ENCODE measurements at places on chromosomes 1 and 21.
A peak's percentile ranks its signal among the peaks of the same experiment; 100 is the strongest.

DNA sequence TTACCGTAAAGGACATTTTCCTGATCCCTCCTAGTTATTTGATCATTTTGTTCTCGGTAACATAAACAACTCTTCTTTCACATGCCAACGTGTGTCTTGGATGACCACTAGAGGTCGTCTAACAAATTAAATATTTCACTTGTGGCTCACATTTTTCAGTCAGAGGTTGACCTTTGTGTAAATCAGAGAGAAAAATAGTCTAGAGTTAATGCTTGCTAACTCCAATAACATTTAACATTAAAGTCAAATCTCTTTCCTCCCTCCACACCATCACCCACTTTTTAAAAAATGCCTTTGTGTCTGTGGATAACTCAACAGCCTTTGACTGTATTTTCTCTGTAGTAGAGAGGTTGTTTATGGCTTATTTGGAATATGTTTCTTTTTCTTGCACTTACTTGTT is 220.5 kb upstream of the B3GALT2 start:
- no peak for DNase-seq

DNA sequence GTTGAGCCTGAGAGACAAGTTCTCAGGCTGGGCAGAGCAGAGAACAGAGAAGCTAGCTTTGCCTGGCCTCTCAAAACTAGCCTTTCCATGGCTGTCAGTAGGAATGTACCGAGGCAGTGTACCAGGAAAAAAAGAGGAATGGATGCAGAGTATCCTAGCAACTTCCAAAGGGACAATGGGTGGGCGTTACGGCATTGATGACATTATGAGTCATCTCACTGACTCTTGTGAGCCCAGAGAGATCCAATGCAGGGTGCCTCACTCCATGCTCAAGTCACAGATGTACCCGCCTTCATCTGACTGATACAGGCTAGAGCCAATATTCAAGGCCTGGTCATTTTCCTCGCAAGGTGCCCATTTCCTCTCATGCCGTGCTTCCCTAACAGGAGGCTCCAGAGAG is 51.4 kb upstream of the C8B start:
- no peak for DNase-seq

GRCh38 chr1:242454262-242455051 is 70.0 kb downstream of the PLD5 start:
- DNase-seq = no peak

DNA sequence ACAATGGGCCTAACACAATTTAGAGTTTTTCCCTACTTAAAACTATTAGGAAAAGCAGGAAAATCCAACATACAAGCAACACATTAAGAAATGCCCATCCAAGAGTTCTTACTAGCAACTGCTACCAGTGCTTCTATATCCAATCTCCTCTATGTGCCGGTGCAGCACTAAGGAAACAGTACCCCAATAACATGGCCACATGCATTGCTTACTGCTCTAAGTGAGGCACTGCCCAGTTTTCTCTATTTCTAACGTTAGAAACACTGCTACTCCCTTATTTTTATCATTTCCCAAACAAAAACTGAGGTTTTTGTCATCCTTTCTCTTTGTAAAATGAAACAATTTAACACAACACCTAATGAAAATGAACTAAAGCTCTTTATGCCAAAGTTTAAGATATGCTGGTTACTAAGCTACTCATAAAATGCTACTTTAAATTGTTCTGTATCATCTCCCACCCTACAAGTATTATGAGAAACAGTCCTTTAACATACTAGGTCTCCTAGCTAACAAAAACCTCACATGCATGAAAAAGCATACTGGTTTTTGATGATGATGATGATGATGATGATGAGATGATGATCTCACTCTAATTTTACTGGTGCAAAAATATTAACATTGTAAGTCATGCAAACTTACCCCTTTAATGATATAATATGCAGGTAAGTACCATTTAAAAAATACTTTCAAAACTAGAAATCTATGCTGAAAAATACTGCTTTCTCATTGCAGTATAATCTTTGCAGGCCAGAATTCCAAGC is 90.7 kb upstream of the TTC39A start:
- no peak for DNase-seq

DNA sequence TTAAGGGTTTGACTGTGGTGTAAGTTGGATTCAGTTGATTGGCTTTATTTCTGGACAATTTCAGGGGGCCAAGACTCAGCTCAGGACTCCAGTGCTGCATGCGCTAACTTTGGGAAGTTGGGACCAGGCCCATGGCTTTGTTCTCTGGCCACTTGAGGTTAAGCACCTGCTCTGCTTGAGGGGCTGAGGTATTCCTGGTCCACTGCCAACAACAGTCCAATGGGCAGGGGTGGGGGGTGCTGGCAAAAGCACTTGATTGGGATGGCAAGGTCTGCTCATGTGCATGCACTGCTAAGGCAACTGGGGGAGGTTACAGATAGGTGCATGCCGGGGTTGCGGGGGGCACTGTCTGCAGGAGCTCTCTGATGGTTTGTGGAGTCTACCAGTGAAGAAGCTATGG is 52.6 kb upstream of the ASB17 start:
- no peak for DNase-seq

DNA sequence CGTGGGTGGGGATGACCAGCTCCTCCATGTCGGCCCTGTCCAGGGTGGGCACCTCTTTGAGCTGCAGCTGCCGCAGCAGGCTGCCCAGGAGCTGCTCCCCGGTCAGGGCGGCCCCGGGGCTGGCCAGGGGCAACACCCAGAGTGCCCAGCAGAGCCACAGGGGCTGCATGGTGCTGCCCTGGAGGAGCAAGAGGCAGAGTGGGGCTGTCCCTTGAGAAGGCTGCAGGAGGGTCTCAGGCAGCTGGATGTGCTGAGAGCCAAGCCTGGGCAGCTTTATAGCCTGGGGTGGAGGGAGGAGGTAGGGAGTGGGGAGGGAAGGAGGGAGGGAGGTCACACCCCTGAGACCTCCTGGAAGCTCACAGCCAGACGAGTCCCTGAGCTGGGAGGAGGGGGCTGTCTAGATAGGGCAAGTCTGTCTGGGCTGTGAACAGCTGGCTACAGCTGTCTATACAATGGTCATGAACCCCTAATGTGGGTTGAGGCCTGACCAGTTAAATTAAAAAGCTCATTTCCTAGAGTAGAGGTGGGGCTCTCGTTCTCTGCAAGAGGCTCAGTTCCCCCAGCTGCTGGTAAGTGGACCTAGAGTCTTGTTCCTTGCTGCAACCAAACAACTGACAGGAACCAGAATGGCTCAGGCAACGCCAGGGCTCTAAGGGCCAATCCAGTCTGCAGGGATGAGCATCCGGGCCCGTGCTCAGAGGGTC is at the start of gene LEFTY1:
LEFTY1 (minus strand) TSS at position 249 of the 704 bp plus-strand sequence; CDS start at position 169, 80 bp downstream.
- DNase-seq = no peak

DNA sequence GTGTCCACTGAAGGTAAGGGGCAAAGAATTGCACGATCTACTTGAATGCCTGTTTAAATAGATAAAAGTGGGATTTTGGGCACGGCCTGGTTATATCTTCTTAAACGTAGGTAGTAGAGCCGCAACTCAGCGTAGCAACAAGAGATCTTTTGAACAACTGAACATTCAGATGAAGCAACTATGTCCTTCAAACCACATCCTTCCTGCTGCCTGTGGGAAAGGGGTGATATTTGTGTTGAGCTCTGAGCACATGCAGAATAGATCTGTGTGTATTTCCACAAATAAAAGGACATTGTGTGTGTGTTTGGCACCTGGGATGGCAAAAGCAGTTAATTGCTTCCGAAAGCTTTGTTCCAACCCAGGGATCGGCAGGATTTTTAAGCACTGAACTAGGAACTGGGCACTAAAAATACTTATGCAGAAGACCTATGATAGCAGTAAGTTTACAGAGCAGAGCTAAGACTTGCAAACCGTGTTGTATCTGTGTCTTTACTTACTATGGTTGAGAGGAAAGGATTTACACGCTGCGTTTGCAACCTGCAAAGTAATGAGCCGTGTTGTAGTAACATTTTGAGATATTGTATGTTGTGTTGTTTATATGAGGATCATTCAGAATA is 333.4 kb downstream of the CHRM3 start:
- DNase-seq = peak; percentile 15

- DNase-seq = no peak
Measured at GRCh38 chr1:56557746-56558145, 21.6 kb downstream of the PLPP3 start.

GRCh38 chr1:227378181-227378580 is 59.9 kb upstream of the CDC42BPA start:
- DNase-seq = no peak

GRCh38 chr1:59057796-59058195 is 239.1 kb upstream of the FGGY start:
- DNase-seq = no peak

DNA sequence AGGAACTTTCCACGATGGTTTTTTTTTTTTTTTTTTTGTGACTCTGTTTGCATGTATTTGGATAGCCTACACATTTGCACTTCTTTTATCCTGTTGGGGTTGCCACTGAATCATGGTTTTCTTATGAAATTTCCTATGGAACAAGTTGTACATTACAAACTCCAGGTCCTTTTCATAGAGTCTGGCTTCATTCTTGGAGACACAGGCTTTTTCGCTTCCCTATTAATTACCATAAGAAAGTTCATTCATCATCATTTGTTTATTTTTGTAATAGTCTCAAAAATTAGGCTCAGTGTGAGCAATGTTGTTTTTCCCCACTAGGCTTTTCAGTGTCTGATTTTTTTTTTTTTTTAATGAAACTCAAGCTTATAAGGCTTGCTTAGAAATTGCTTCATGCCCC is 179.4 kb downstream of the FMN2 start:
- no peak for DNase-seq

DNA sequence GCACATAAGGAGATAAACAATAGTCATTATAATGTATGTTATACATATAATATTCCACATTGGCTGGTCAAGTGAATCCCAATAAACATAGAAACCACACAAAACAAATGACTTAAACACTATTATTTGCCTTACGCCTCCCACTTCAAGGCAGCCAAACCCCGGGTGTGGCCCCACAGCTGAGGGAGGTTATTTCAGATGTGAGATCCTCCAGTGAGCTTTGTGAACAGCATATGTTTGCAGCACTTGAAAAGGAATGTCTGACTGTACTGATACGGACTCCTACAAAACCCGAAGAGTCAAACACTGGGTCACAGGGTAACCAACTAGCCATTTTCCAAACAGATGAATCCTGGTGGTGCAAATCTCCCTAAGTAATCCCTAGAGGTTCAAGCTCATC is 27.1 kb upstream of the DISP1 start:
- DNase-seq = no peak

DNA sequence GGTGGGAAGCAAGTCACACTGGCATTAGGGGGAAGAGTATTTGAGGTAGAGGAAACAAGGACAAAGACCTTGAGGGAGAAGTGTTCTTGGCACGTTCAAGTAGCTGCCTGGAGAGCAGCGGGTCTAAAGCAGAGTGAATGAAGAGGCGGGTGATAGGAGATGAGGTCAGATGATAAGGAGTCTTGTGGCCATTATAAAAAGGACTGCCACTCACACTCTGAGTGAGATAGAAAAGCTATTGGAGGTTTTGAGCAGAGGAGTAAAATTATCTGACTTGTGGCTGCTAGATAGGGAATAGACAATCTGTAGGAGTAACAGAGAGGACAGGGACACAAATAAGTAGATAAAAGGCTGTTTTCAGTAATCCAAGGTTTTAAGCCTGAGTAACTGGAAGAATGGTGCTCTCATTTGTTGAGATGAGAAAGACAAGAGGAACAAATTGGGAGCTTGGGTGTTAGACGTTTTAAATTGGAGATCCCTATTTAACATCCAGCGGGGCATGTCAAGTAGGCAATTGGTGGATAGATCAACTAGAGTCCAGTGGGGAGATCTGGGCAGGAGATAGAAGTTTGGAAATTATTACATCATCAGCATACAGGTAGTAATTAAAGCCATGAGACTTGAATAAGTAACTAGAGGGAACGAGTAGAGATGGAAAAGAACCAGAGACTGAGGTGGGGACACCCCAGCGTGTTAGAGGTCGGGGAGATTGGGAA is 43.7 kb downstream of the HENMT1 start:
- no peak for DNase-seq

Measured in stimulated activated CD8-positive, alpha-beta memory T cell treated with anti-CD3 and anti-CD28 coated beads, Interleukin-4, amount 100 ng/mL, for 1 hour (primary cell).